Foreskin keratinocyte (primary cell): ENCODE measurements at places on chromosomes 16 and 17.
A peak's percentile ranks its signal among the peaks of the same experiment; 100 is the strongest.

DNA sequence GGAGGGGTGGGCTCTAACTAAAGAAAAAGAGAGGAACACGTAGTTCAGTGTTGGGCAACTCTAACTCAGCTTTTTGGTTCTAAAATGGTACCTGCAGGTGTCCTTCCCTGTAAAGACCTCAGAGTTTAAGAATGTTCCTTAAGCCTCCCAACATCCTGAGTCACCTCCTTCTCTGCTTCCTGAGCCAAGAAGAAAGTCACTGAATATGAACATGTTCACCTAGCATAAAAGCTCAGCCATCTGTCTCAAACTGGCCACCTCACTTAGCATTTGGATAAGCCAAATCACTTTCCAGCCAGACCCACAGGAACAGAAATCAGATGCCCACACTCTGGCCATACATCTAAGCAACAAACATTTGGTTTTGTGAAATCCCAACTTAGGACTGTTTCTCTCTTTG, 3.7 kb downstream of the TMEM98 start:
- peak; percentile 82 for DNase-seq

GRCh38 chr17:58265271-58265670, 15.5 kb downstream of the MPO start:
- DNase-seq, result no peak

- DNase-seq, result no peak
These were observed 292.0 kb upstream of the CCL2 start for GRCh38 chr17:33962857-33963655.

DNA sequence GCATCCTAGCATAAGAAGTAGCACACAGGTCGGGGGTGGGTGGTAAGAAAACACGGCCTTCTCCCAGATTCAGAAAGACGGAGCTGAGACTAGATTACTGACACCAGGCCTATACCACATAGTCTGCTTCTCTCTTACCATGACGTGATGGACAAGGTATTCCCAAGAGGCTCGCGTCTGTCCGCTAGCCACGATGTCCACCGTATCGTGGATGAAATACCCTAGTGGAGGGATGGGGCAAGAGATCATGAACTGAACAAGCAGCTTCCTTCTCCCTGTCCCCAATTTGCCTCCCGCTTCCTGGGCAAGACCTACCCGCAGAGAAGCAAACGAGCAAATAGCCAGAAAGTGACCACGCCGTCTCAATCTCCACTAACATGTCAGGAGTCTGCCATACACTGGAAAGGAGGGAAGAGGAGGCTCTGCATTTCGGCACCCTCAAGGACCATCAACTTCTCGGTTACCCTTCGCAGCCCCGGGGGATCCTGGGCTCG, 820 bp downstream of the TLCD1 start:
- peak; percentile 67 for DNase-seq

DNA sequence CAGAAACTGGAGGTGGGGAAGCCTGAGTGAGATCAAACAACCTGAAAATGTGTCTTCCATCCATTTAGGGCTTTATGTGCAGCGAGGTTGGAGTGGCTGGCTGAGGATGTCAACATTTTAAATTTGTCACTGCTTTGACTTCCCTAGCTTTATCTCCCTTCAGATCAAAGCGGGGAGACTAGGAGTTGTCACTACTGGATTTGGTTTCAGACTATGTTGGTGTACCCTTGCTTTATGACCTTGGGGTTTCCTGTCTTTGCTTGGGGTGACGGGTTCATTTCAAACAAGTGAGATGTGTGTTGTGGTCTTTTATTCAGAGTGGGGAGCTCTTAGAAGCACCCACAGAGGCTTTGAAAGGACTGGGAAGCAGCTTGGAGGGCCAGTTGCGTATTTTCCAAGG, 25.6 kb downstream of the MSI2 start:
- DNase-seq, result no peak

DNA sequence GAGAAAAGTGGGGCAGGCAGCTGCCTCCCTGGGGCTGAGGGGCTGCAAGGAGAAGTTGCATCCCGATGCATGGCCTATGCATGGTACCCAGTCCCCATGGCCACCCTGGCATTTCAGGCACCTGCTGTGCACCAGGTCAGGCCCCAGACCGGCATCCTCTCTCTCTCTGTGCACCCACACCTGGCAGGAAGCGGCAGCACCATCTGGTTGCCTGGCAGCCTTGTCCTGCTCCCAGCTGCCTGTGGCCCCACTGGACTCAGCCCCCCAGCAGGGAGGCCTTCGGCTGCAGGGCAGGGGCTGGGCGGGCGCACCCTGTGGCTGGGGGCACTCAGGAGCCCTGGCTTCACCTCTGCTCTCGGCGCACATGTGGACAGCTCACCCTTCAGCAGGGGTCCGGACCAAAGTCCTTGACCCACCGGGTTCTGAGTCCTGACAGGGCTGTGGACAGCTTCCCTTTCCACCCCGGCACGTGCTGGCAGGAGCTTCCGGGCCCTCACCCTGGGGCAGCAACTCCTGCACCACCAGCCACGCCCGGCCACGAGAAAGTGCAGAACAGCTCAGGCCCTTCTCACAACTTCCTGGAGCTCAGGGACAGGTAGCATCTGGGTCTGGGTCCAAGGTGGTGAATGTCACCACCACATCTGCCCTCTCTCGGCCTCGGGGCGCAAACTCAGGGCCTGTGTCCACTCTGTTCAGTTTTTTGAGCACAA, 36.7 kb downstream of the CTU2 start:
- no peak for DNase-seq

DNA sequence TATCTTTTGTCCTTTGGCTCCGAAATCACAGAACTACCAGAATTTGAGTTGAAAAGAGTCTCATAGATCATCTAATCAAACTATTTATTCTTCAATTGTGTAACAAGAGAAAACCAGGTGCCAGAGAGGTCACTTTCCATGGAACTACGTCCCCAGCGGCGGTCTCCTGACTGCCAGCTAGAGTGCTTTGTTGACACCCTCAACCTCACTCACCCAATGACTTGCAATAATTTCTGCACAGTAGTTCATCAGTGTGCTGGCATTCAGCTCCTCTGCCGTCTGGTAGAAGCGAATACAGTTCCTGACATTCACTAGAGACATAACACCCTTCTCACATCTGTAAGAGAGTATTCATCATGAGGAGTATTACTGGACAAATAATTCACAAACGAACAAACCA, 54.2 kb downstream of the ANKFY1 start:
- DNase-seq, result no peak

DNA sequence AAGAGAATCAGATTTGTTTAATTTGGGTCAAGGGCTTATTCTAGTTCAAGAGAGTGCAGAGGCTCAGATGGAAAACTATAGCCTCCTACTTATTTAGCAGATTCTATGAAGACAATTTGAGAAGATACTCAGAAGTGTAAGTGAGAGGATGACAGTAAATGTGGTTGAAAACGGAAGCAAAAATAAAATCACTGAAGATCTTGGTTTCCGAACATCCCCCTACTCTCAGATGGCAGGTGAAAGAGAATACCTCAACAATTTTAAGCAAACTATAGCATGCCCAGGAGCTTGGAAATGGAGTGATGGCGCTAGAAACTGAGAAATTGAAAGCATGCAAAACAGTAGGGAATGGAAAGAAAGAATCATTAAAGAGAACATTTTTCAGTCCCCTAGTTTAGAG, 705.5 kb upstream of the CDH8 start:
- no peak for DNase-seq

DNA sequence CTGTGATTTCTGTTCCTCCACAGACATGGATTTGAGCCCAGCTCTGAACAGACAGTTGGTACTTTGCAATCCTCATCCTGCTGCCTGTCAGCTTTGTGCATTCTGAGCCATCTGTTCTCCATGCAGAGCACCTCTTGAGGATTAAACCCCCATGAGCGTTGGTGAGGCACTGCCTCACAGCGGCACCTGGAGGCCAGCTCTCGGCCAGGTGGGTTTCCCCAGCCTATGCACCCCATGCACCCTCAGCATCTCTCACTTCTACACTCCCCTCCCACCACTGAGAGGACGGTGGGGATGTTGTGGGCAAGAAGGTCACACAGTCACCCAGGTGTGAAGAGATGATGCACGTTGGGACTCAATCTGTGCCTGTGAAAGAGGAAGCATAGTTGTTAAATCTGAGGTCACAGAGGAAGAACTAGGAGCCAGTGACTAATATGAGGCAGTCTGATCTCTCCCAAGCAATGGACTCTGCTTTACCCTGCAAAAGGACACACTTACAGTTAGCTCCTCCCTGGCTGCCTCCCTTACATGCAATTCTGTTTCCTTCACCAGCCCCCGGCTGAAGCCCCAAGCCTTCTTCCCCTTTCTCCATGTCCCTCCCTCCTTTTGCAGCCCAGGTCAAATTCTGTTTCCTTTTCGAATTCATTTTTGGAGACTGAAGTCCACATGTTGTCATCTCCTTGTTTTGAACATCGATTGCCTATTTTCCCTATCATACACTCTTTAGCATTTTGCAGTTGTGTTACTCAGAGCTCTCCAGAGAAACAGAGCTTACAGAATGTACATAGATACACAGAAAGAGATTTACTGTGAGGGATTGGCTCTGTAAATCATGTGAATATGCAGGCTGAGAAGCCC, 58.5 kb downstream of the HS3ST3B1 start:
- no peak for DNase-seq

- no peak for DNase-seq
These were observed 4.1 kb downstream of the CX3CL1 start for GRCh38 chr16:57376313-57376818.
